Glomerular endothelial cell (primary cell): ENCODE measurements at places on chromosomes 5 and 9. TPM values are rescaled to one million over a fixed set of nuclear protein-coding genes. Genes with fewer than 3 reads are reported as not detected.

The TOR1B gene
- total RNA-seq: 26.5 and 47.3 TPM in 2 replicates

The DMRT3 gene
- total RNA-seq: 0.47 and 1.2 TPM in 2 replicates

GRCh38 chr5:126780165-126780827, 3.4 kb downstream of the LMNB1 start:
- no peak for DNase-seq

DNA sequence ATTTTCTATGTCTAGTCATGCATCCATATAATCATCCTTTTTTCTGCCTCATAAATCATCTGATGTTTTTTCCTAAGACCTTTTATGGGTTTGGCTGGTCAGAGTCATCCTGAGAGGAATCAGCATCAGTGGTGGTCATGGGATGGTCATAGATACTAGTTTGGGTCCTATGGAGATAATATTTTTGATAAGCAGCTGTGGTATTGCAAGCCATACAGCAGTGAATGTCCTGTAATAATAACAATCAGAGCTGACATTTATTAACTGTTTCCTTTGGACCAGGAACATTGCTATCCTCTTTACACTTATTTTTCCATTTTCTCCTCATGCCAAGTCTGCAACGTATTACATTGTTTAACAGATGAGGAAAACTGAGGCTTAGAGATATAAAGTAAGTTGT, 83.1 kb downstream of the TEX10 start:
- DNase-seq: no peak

DNA sequence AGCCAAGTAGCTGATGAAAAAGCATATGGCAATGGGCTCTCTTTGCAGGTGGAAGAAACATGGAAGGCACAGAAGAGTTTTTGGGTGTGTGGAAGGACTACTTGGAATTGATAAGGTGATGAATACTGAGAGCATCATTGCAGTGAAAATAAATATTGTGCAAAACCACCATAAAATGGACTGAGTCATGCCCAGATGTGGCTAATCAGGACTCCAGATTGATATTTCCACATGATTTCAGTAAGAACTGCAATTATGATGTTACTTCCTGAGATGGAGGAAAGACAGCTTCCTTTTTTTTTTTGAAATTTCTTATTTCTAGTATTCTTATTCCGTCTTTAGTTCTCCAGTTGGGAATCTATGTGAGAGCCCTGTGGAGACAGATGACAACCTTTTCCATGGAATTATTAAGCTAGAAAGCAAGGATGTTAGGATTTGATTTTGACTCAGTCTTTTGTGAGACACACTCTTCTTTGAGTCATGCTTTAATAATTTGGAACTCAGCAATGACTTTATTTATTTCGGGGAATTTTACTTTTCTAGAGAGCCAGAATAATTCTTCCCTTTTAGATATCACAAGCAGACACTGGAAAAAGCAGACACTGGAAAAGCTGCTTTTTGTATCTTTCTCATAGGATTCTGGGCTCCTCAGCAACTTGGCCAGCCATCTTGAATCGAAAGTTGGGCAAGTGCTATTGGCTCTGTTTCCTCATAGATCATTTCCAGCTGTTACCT, 94.2 kb upstream of the VCAN start:
- no peak for DNase-seq
